Ascending aorta (tissue), 2 donors: ENCODE measurements at places on chromosomes 4 and X. TPM values are rescaled to one million over a fixed set of nuclear protein-coding genes. Genes with fewer than 3 reads are reported as not detected.

- no peaks in the 10 kb centered on the region for H3K36me3 ChIP-seq
- DNase-seq = no peak
- H3K27ac ChIP-seq = no peak overlapping the region
- H3K4me1 ChIP-seq = no peaks in the 10 kb centered on the region
Observed at GRCh38 chr4:115675719-115676118, 562.3 kb upstream of the NDST4 start.

Gene PPP1R2C
- not detected for total RNA-seq

Gene SSX2
- not detected for total RNA-seq

DNA sequence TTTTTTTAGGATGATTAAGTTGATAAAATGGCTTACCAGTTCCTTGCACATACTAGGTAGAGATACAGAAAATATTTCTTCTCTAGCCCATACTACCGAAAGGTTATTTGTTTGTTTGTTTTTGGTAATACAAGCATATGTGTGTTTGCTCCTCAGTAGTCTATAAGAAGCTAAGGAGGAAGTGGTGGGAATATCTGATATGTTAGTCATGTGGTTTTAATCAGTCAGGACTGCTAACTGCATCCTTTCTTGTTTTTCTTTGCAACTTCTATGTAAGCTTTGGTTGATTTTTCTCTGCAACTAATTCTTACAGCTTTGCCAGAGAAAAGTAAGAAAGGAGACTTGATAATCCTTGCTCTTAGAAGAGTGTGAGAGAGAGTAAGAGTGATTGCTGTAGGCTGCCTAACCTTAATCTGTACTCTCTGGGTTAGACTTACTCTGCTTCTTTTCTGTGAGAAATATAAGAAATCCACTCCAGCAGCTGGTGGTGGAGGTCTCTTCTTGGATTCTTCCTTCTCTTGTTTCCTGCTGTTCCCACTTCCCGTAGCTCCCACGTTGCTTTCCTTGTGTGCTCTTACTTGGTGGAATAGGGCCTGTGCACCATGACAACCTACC lies 28.3 kb downstream of the SEPTIN11 start:
- no peak overlapping the region for H3K4me3 ChIP-seq
- H3K27me3 ChIP-seq = no peaks in the 10 kb centered on the region
- H3K36me3 ChIP-seq = no peaks in the 10 kb centered on the region
- no peak for DNase-seq
- no peaks in the 10 kb centered on the region for H3K4me1 ChIP-seq
- H3K27ac ChIP-seq = peak overlapping the region; percentile 18

Gene SSX2B
- total RNA-seq = not detected

Gene CT45A1
- total RNA-seq = not detected

Gene ETDC
- not detected for total RNA-seq

Gene TBC1D8B
- total RNA-seq = 7.1 TPM

GRCh38 chr4:38385093-38386004 lies 278.6 kb upstream of the KLF3 start:
- DNase-seq = no peak
- H3K27me3 ChIP-seq = no peaks in the 10 kb centered on the region
- H3K4me3 ChIP-seq = no peak overlapping the region
- H3K36me3 ChIP-seq = no peaks in the 10 kb centered on the region
- peak overlapping the region; percentile 35 for H3K27ac ChIP-seq

- no peak overlapping the region for H3K4me3 ChIP-seq
- no peak overlapping the region for H3K27ac ChIP-seq
- H3K36me3 ChIP-seq = no peaks in the 10 kb centered on the region
Observed at GRCh38 chr4:178462710-178463109, 1020.5 kb upstream of the AGA start.
